ENCODE measurements at places on chromosomes 5 and 9. TPM values are rescaled to one million over a fixed set of nuclear protein-coding genes. Genes with fewer than 3 reads are reported as not detected.

DNA sequence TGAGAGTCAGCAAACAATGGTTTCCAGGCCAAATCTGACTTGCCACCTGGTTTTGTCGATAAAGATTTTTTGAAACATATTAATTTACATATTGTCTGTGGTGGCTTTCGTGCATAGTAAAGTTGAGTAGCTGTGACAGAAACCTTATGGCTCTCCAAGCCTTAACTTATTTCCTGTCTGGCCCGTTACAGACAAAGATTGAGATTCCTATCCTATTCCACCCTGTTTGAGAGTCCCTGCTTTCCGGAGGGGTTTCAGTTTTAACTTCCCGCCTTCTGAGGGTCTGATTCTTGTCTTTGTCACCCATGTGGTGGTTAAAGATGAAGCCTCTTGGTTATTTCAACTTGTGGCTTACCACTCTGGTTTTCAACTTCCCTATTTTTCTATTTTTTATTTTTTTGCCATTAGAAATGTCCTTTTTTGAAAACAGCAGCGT, 11.4 kb downstream of the OTULIN start:
- no peaks in the 10 kb centered on the region for H3K27me3 ChIP-seq
- no peak overlapping the region for H3K27ac ChIP-seq
- H3K4me1 ChIP-seq = peaks cover 20% of the 10 kb centered on the region
- H3K4me3 ChIP-seq = no peak overlapping the region
- no peak for DNase-seq

- peak overlapping the region; percentile 27 for H3K27ac ChIP-seq
- H3K36me3 ChIP-seq = no peaks in the 10 kb centered on the region
- H3K27me3 ChIP-seq = no peaks in the 10 kb centered on the region
- H3K4me1 ChIP-seq = peaks cover 25% of the 10 kb centered on the region
- no peak overlapping the region for H3K4me3 ChIP-seq
Measured at GRCh38 chr5:12566441-12566840, 662.2 kb upstream of the CTNND2 start.

DNA sequence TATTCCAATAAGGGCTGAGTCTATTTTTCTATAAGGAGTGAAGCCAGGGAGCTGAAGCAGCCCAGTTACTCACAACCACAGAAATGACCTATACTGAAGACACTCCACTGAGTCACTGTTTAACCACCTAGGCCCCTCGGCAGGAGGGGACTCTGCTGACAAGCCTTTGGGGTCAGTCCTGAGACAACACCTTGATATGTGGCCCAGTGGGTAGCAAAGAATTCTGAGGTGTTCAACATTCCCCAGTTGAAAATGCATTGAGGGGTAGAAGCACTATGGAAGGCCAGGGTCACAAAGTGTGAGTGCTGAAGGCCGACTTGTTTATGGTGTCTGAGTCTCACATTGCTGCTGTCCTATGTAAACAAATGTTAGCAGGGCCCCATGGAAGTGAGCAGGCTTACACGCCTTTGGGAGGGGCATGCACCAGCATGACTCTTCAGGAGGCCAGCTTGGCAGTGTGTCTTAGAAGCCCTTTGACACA, 112.6 kb upstream of the NFIL3 start:
- no peaks in the 10 kb centered on the region for H3K27me3 ChIP-seq

- H3K4me1 ChIP-seq = peaks cover 24% of the 10 kb centered on the region
- 0 out of 2 replicates have a peak overlapping the region, but pooled peaks have one; percentile 9 for H3K4me3 ChIP-seq
- no peaks in the 10 kb centered on the region for H3K36me3 ChIP-seq
- H3K27ac ChIP-seq = peak overlapping the region; percentile 84
- peak; percentile 88 for DNase-seq
- H3K27me3 ChIP-seq = no peaks in the 10 kb centered on the region
Measured at GRCh38 chr5:176822041-176822792, 11.9 kb downstream of the UNC5A start.

DNA sequence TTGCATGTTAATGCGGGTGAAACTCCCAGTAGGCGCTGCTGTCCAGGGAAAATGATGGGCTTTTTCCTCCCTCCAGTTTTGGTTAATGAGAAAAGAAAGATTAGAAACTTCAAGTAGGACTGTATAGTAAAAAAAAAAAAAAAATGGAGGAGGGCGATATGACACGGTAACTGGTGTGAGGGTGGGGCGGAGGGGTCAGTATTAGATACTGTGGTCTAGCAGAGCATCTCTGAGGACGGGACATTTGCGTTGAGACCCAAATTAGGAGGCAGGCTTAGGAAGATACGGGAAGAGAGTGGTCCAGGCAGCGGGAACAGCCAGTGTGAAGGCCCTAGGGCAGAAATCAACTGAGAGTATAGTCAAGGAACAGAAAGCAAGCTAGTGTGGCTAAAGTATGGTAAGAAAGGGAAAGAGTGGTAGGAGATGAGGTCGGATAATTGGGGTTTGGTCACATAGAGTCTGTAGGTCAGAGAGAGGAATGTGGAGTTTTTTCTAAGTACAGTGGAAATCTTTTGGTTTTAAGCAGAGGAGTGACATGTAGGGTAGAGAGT, 707 bp downstream of the RMND5B start:
- H3K4me1 ChIP-seq = peaks cover 16% of the 10 kb centered on the region
- peak overlapping the region; percentile 100 for H3K4me3 ChIP-seq

- H3K36me3 ChIP-seq = no peaks in the 10 kb centered on the region
- H3K4me3 ChIP-seq = no peak overlapping the region
- no peaks in the 10 kb centered on the region for H3K27me3 ChIP-seq
- H3K4me1 ChIP-seq = no peaks in the 10 kb centered on the region
- H3K27ac ChIP-seq = no peak overlapping the region
Measured at GRCh38 chr9:88685966-88686365, 151.0 kb downstream of the NXNL2 start.

Gene PCDHGA2
- not detected for total RNA-seq
